Lower leg skin (tissue), 4 donors: ENCODE measurements at places on chromosomes 7 and 10. TPM values are rescaled to one million over a fixed set of nuclear protein-coding genes. Genes with fewer than 3 reads are reported as not detected.

- no peak for DNase-seq
Measured at GRCh38 chr7:67918158-67918557, 921.5 kb downstream of the TYW1 start.

DNA sequence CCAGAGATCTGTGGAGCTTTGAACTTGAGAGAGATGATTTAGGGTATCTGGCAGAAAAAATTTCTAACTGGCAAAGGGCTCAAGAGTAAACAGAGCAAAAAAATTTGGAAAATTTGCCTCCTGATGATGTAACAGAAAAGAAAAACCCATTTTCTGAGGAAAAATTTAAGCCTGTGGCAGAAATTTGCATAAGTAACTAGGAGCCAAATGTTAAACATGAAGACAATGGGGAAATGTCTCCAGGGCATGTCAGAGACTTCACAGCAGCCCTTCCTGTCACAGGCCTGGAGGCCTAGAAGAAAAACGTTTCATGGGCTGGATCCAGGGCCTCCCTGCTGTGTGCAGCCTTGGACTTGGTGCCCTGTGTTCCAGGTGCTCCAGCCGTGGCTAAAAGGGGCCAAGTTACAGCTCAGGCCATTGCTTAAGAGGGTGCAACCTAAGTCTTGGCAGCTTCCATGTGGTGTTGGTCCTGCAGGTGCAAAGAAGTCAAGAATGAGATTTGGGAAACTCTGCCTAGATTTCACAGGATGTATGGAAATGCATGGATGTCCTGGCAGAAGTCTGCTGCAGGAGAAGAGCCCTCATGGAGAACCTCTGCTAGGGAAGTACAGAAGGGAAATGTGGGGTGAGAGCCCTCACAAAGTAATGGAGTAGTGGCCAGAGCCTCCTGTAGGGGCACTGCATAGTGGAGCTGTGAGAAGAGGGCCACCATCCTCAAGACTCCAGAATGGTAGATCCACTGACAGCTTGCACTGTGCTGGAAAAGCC, 8.1 kb downstream of the SEMA3D start:
- DNase-seq: no peak

Gene ZNF92
- 4.0 TPM for total RNA-seq

DNA sequence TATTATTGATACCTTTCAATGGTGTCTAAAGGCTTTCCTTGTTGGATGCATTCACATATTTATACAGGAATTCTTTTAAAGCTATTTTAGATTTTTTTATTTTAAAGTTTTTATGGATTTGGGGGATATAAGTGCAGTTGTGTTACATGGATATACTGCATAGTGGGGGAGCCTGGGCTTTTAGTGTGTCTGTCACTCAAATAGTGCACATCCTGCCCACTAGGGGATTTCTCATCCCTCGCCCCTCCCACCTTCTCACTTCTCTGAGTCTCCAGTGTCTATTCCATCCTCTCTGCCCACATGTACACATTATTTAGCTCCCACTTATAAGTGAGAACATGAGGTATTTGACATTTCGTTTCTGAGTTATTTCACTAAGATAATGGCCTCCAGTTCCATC, 154.0 kb upstream of the MKI67 start:
- DNase-seq: no peak

DNA sequence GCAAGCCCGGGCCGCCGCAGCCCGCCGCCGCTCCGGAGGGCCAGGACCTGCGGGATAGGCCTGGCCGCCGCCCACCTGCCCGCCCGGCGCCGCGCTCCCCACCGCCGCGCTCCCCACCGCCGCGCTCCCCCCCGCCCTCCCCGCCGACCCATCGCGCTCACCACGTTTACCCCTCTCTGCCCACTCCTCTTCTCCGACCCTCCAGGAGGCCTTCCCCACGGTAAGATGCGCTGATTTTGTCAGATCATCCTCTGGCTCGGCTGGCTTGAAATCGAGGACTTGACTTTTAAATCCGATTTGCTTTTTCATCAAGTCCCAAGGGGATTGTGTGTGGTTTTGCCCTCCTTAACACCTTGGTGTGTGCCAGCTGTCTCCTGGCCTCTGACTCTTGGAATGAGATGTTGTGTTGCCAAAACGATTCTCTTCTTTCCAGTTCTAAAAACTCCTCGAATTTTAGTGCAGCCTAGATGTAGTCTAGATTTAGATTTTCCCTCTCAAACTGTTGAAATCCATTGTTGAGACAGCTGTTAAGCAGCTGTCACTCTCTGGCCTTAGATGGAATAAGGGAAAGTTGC, 738 bp downstream of the POM121 start:
- DNase-seq: peak; percentile 81

- DNase-seq: no peak
Measured at GRCh38 chr10:100866575-100867098, 46.1 kb upstream of the SLF2 start.

Gene SGMS1
- 235 TPM for total RNA-seq

- DNase-seq: no peak
Measured at GRCh38 chr10:992871-993270, 4.6 kb downstream of the GTPBP4 start.

- peak; percentile 83 for DNase-seq
Measured at GRCh38 chr10:122530177-122530576, 30.4 kb upstream of the DMBT1 start.

DNA sequence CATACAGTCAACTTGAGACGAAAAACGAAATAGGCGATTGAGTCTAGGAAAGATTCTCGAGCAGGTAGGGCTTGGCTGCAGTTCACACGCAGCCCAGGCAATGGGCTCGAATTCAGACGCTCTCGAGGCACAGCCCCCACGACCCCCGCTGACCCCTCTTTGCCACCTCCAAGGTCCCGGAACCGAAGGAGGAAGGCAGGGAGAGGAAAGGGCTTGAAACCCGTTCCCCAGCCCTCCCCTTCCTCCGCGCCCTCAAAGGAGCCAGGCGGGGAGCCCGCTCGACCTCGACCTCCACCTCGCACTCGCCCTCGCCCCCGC, 441 bp downstream of the CCDC186 start:
- no peak for DNase-seq

- DNase-seq: no peak
Measured at GRCh38 chr10:78044699-78045098, 11.0 kb downstream of the RPS24 start.

DNA sequence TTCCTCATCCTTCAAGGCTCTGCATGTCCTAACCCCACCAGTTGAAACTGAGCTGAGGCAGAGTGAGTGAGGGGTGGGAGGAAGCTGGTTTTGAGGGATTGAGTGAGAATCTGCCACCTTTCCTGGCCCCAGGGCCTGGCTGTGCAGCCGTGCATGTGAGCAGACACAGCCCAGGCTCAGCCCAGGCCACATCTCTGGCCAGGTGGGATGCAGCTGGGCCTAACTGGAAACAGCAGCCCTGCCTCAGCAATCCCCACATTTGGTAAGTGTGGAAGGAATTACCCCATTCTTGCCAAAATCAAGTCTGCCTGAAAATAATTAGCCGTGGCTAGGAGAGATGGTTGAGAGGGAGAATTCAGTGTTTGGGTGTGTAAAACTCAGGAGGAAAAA, 116.6 kb downstream of the NEURL1 start:
- DNase-seq: no peak

Gene ATP5F1C
- 231 TPM for total RNA-seq

GRCh38 chr10:80463868-80464267, 9.8 kb downstream of the TSPAN14 start:
- DNase-seq: no peak

GRCh38 chr10:116126239-116126638, 146.8 kb downstream of the GFRA1 start:
- DNase-seq: no peak

- DNase-seq: no peak
Measured at GRCh38 chr10:26199841-26200240, 16.7 kb upstream of the GAD2 start.

GRCh38 chr10:43125881-43126731, 12.1 kb upstream of the CSGALNACT2 start:
- peak; percentile 12 for DNase-seq

Gene PLCE1
- 0.34 TPM for total RNA-seq

DNA sequence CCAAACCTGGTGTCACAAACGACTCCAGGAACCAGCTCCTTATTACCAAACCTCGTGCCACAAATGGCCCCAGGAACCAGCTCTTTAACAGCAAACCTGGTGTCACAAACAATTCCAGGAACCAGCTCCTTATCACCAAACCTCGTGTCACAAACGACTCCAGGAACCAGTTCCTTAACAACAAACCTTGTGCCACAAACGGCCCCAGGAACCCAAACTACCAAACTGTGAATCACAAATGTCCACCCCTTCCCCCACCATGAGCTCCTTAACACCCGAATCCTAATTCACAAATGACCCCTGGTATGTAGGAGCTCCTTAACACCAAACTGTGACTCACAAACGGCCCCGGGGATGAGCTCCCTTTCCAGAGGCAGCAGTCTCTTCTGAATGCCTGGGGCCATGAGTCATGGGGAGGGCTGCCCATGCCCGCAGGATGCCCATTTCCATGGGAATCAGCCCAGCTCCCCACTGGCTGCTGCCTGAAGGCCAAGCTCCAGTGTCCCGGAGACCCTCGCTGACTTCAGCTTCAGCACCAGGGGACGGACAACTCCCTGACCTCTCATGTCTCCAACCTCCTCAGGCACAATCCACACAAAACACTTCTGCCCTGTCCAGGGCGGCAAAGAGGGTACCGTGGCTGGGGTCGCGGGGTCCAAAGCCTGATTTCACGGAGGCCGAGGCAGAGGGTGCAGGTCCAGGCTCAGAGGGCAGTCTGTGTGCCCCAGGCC, 213.1 kb downstream of the ELFN1 start:
- DNase-seq: no peak

Gene STMP1
- 16.2 TPM for total RNA-seq

DNA sequence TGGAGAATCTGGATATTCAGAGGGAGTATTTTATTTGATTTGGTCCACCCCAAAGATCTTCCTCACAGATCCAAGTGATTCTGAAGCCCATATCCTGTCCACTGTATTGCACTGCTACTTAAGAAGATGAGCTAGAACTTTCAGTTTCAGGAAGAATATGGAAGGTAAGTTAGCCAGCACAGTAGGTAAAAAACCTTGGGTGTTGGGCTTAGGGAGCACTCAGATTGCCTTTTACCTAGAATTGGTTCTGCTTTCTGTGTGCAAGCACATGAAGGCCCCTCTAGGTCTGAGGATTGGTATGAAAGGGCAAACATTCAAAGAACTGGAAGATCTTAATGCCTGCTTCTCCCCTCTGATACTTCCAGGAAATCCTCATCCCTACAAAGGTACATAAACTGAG, 146.7 kb upstream of the COL1A2 start:
- DNase-seq: no peak

GRCh38 chr7:20128001-20128400, 89.2 kb downstream of the MACC1 start:
- DNase-seq: no peak

- DNase-seq: no peak
Measured at GRCh38 chr7:39304668-39305405, 261.4 kb upstream of the YAE1 start.

DNA sequence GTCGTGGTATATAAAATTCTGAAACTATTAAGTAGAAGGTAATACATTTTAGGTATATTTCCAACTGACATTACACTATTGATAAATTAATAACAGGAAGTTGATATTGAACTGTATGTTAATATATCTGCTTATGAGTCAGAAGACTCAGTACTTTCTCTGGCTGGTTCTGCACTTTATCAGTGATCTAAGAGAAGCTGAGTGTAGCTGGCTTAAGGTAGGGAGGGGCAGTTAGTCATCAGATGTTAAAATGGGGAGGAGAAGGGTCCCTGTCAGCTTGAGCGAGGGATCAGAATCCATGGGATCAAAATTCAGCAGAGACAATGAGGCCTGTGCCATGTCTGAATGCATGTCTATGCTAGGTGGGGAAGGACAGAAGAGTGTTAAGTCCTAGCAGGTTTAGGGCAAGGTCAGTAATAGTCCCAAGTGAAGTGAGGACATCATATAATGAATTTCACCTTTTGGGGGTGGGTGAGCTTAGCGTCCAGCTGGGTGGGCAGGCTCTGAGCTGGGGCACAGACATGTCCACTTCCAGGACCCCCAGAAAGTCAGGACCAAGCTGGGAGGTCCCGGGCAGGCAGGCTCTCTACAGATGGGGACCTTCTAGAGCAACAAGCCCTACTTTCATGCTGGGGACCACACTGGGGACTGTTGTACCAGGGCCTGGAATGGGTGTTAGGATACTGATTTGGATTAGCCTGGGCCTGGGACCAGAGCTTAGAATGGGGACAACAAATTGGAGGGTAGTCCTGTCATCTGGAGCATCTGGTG, 82.9 kb downstream of the WDFY4 start:
- DNase-seq: no peak

Gene FXYD4
- not detected for total RNA-seq

Gene NODAL
- not detected for total RNA-seq

GRCh38 chr10:52540479-52540984, 226.5 kb downstream of the DKK1 start:
- DNase-seq: no peak

DNA sequence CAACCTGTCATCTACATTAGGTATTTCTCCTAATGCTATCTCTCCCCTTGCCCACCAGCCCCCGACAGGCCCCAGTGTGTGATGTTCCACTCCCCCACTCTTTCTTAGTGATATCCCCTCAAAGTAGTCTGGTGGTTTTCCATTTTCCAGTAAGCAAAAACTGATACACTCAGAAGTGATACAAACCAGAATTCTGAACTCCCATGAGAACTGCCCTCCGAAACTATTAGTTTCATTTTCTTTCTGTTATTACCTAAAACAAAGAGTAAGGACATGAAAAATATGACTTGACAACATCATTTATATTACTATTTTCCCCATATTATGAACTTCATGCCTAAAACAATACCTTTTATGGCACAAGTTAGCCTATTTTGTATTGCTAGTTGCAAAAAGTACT, 175.0 kb downstream of the OTUD1 start:
- no peak for DNase-seq

- no peak for DNase-seq
Measured at GRCh38 chr7:101707587-101707986, 78.5 kb upstream of the MYL10 start.

GRCh38 chr7:5218564-5219360, 28.7 kb downstream of the WIPI2 start:
- DNase-seq: no peak

GRCh38 chr10:25614652-25615051, 319.4 kb upstream of the MYO3A start:
- DNase-seq: no peak

- DNase-seq: no peak
Measured at GRCh38 chr7:22075561-22075960, 129.9 kb upstream of the CDCA7L start.

GRCh38 chr10:21969326-21970287, 33.9 kb downstream of the DNAJC1 start:
- DNase-seq: no peak

Gene SBDS
- total RNA-seq: 116 TPM

DNA sequence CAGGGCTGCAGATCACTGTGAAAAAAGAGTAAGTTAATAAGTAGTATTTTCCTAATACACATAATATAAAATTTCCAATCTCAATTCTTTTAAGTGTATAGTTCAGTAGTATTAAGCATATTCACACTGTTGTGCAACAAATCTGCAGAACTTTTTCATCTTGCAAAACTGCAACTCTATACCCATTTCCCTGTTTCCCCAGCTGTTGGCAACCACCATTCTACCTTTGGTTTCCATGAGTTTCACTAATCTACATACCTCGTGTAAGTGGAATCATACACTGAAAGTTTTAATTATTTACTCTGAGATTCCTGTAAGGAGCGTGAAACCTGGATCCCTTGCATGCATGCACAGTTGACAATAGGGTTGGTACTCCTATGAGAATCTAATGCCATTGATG, 155.4 kb downstream of the ZPBP start:
- DNase-seq: no peak

- DNase-seq: no peak
Measured at GRCh38 chr7:20365486-20365885, 34.8 kb downstream of the ITGB8 start.
